Stimulated activated CD8-positive, alpha-beta memory T cell treated with anti-CD3 and anti-CD28 coated beads, Interleukin-2, amount 100 ng/mL, for 48 hours (primary cell): ENCODE measurements at places on chromosomes 1 and 21.

- DNase-seq = no peak
Observed at GRCh38 chr1:11187494-11187893, 1.7 kb upstream of the ANGPTL7 start.

GRCh38 chr21:29315131-29315749 is 16.5 kb downstream of the BACH1 start:
- DNase-seq = no peak

- DNase-seq = no peak
Observed at GRCh38 chr1:85319491-85319890, 43.1 kb upstream of the BCL10 start.

GRCh38 chr1:219159946-219160645 is 13.6 kb upstream of the LYPLAL1 start:
- DNase-seq = no peak

DNA sequence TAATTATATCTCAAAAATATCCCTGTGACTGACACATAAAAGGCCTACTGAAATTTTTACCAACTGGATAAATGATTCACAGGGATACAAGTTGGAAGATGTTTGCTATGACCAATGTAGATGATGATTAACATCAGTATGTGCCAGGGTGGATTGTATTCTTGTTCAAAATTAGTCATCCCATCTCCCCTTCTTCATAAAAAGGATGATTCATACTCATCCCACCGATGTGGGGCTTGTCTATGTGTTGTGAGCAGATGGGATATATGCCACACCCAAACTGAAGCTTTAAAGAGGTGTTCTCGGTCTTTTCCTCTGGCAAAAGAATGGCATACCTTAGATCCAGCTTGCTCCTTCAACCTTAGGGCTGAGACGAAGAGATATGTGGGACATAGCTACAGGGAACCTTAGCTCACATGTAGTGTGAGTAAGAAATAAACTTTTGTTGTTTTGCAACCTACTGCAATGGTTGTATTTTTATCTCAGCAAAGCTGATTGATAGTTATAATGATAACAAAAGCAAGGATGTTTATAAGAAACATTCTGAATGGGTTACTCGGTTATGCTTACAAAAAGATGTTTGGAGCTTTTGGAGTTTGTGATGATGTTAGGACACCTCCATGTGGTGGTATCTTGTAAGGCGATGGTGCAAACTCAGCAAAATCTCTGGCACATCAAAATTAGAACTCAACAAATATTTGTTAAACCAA is 29.4 kb downstream of the SPATA17 start:
- no peak for DNase-seq

DNA sequence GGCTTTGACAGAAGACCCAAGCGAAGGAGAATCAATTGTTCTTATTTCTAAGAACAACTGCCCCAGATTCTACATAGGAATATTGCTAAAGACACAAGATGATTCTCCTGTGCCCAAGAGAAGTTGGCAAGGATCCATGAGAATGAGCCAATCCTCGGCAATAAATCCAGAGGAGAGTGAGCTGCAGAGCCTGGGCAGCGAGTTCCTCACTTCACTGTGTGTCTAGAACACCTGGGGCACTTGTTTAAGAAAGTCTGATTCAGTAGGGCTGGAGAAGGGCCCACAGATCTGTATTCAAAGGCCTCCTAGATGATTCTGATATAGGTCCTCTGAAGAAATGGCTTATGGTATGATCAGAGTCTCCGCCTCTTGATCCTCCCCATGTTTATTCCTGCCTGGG is 31.8 kb downstream of the GADD45A start:
- DNase-seq = no peak

DNA sequence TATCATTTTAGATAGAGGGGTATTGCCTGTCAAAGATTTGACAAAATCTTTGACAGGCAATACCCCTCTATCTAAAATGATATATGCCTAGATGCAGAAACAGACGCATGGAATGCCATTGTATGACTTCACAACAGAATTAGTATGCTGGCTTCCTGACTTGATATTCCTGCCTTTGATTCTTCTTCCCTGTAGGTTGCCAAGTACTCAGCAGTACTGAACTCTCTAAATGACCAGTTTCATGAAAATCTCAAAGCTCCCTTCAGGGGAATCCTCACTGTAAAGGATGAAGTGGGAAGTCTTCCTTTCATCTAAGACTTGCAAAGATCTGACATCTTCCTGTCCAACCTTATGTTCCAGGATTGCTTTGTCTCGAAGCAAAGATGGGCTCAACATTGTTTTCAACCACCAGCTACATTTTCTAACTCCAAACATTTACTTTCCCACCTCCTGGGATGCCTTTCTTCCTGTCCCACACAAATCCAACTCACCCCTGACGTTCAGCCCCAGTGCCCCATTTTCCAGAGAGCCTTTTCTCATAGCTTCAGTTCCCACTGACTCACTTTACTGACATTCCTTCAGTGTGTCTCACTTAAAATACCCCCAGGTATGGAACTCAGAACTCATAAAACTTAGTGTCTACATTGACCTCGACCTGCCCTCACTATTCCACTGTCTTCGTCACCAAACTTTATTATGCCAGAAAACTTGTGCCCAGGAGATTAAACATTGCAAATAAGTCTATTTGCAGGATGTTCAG is 67.3 kb upstream of the KCNJ6 start:
- DNase-seq = no peak

GRCh38 chr1:56631901-56632300 is 13.2 kb upstream of the PRKAA2 start:
- no peak for DNase-seq
